Fibroblast of upper back skin (primary cell): ENCODE measurements at places on chromosomes 13 and 19.
A peak's percentile ranks its signal among the peaks of the same experiment; 100 is the strongest.

DNA sequence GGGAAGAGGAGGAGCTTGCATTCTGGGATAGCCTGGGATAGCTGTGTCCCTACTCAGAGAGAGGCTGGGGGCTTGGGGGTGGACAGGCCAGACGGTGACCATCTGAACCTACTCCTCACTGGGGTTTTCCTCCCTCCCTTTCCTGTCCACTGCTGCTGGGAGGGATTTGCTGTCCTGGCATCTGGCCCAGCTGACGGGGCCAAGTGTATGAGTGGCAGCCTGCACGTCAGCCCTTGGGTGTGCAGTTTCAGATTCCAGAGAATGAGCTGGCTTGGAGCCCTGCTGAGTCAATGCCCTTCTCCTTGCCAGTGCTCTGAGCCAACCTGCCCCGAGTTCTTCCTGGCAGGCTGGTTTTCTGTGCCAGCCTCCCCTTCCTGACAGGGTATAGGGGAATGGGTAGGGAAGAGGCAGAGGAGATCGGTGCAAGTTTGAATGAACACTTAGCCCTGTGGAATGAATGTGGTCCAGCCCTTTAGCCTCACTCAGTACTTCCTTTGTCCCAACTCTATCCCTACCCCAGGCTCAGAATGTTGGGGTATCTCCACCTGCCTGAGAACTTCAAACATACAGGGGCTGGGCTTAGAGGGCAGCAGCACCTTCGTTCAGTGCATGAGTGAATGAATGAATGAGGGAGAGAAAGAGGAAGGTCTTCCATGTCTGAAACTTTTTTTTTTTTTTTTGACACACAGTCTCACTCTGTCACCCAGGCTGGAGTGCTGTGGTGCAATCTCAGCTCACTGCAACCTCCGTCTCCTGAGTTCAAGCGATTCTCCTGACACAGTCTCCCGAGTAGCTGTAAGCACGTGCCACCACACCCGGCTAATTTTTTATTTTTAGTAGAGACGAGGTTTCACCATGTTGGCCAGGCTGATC, 1.8 kb upstream of the ANGPTL4 start:
- DNase-seq, result peak; percentile 96

GRCh38 chr13:73129023-73129422, 70.2 kb downstream of the KLF5 start:
- no peak for DNase-seq

DNA sequence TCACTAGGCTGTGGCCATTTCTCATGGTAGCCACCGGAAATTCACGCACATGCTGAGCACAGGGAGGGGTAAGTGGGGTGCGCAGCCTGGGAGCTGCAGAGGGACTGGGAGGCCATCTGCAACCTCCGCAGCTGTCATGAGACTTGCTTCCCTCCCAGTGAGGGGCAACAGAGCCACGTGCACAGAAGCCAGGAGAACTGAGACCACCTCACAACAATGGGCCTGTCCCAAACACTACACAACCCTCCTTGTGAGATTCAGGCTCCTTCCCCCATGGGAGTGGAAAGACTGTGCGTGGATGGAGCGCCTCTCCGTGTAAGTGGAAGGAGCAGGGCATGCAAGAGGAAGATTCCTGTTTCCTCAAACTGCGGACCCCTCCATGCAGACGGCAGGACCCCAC, 8.8 kb downstream of the C3 start:
- no peak for DNase-seq

DNA sequence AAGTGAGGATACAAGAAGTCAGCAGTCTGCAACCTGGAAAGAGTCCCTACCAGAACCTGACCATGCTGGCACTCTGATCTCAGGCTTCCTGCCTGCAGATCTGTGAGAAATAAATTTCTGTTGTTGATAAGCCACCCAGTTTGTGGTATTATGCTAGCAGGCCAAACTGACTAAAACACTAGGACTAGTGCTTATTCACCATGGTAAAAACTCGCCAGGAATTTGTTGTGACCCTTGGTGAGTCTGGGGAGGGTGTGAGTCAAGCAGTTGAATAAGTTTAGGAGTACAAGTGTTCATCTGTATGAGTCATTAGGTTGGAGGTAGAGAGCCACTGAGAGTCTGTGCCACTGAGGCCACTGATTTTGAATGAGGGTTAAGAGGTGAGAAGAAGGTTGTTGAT, 3.6 kb downstream of the ZIK1 start:
- DNase-seq, result peak; percentile 39

GRCh38 chr13:45711951-45712350, 9.8 kb downstream of the CBY2 start:
- DNase-seq, result no peak

DNA sequence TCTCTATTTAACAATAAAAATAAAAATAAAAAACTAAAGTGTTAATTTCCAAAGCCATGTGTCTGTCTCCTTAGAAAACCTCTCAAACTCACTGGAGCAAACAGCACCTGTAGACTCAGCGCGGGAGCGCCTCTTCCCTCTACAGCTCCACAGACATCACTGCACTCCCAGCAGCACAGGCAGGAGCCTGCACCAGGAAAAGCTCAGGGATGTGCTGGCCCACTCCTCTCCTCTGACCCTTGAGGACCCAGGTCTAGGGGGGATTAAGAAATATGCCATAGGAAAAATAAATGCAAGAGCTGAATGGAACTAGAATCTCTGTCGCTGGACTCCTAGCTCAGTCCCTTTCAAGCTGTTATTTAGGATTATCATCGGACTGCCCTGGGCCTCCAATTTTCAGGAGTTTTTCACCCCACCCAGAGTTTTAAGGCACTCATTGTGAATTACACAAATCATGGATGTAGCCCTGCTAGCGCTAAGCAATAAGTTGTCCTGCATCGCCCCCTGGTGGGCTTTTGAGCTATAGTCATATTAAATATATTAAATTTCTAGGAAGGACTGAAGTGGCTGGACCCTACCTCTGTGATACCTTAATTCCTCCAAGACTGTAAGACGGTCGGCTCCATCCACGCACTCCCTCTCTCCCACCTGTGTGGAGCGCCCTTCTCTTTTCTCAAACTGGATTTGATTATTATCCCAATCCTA, 333.9 kb downstream of the UQCRFS1 start:
- DNase-seq, result peak; percentile 72

- DNase-seq, result no peak
These were observed 51.9 kb downstream of the CELF5 start for GRCh38 chr19:3276341-3276799.

- DNase-seq, result no peak
These were observed 451.7 kb downstream of the EFNB2 start for GRCh38 chr13:106083620-106084350.

GRCh38 chr13:98917116-98917515, 60.7 kb downstream of the DOCK9 start:
- no peak for DNase-seq

GRCh38 chr13:73667756-73668155, 466.4 kb downstream of the KLF12 start:
- DNase-seq, result no peak

- DNase-seq, result no peak
These were observed at the start of gene KLK15 for GRCh38 chr19:50833117-50833801. TSS of gene KLK15 (minus strand) at chr19:50833574. CDS start at chr19:50831492, 2,082 bp downstream.

GRCh38 chr19:410243-410781, 1.4 kb upstream of the C2CD4C start:
- no peak for DNase-seq

DNA sequence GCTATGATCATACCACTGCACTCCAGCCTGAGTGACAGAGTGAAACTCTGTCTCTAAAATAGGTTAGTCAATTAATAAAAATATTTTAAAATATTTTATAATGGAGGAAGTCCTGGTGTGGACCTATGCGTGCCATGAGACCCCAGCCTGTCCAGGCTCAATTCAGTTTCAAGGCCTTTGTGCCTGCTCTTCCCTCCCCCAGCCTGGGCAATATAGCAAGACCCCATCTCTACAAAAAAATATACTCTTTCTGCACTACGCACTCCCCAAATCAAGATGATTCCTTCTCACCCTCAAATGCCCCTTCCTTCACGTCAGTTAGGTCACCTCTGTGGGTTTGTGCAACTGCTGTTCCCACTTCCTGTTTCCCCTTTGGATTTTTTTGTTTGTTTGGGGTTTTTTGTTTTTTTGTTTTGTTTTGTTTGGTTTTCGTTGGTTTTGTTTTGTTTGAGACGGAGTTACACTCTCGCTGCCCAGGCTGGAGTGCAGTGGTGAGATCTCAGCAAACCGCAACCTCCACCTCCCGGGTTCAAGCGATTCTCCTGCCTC, 1.4 kb upstream of the HSH2D start:
- DNase-seq, result no peak

- DNase-seq, result no peak
These were observed 61.5 kb upstream of the ZNF536 start for GRCh38 chr19:30310602-30311263.

- no peak for DNase-seq
These were observed 69.2 kb upstream of the TM9SF2 start for GRCh38 chr13:99431927-99432608.

- DNase-seq, result no peak
These were observed 1.0 kb downstream of the HIF3A start for GRCh38 chr19:46297700-46298478.

DNA sequence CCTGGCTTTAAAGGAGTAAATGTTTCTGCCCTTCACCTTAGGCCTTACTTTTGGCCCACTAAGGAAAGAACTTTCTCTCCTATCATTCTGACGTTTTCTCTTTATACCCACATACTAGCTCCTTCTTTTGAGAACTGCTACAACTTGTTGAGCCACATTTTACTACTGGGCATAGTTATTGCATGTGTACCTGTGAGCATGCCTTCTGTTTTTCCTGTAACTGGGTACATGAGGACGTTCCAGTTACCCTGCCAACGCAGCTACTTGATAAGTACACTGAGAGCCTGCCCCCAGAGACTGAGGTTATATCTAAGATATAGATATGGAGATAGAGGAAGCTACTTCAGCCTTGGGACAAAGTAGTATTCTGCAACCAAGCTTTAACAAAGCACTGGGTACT, 3.5 kb downstream of the CCDC169 start:
- DNase-seq, result no peak

GRCh38 chr19:9467161-9467560, 31.3 kb downstream of the ZNF560 start:
- no peak for DNase-seq

GRCh38 chr19:41691268-41691970, 3.3 kb upstream of the CEACAM7 start:
- DNase-seq, result no peak

- peak; percentile 70 for DNase-seq
These were observed 62.9 kb upstream of the OXGR1 start for GRCh38 chr13:97057176-97057575.

- DNase-seq, result no peak
These were observed 36.4 kb downstream of the RCBTB2 start for GRCh38 chr13:48496271-48497161.

- peak; percentile 51 for DNase-seq
These were observed 21.6 kb downstream of the SGCG start for GRCh38 chr13:23202383-23202782.

- DNase-seq, result peak; percentile 91
These were observed at the start of gene PNPLA6 for GRCh38 chr19:7535047-7535997. TSS of gene PNPLA6 (plus strand) at chr19:7535717. CDS start at chr19:7535789, 72 bp downstream.

GRCh38 chr19:33152176-33152575, 20.3 kb downstream of the WDR88 start:
- no peak for DNase-seq

- peak; percentile 50 for DNase-seq
These were observed 228.6 kb downstream of the LMO7 start for GRCh38 chr13:75864718-75865117.

DNA sequence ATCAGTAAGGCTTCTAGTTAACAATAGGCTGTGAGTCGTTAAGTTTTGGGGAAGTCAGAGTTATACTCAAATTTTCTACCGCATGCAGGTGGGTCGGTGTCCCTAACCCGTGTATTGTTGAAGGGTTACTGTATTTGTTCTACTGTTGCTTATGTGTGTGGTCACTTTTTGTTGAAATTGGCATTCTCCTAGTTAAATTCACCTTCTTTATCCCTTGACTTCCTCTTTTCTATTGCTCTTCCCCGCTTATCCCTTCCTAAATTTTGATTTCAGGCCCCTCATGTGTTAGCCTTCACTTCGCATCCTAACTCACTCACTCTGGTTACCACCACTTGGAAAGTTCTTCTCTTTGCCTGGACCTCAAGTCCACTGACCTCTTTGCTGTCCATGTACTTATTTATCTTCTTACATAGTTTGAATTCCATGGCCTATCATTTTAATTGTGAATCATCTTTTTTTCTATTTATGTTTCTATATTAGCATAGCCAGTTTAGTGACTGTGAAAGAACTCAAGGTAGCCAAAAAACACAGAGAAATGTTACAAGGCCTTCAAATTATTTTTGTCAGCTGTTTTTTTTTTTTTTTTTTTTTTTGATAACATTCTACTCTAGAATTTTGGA, 52.9 kb downstream of the NDFIP2 start:
- peak; percentile 26 for DNase-seq

DNA sequence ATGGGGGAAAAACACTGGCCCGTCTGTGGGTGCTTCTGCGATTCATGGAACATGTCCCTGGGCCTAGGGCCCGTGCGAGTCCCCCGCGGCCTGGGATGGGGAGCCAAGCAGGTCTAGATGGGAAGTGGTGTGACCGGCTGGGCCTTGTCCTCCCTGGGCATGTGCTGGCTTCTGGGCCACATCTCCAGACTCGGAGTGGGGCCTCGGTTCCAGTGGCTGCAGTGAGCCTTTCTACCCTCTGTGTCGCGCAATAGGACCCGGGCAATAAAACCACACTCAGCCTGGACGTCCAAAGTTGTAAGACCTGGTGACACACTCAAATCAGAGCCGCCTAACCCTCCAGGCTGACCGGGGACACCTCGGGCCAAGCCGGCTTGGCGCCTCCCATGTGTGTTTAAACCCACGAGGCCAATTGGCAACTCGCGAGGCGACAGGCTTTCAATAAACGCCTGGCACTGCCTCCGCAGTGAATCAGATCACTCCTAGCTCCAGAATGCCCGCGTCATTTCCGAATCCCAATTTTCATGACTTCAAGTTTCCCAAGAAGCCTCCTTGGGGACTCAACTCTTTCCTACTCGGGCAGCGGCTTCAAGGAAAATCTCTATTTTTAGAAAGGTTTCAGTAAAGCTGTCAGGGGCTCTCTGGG, 57.3 kb downstream of the KLF2 start:
- DNase-seq, result peak; percentile 42

DNA sequence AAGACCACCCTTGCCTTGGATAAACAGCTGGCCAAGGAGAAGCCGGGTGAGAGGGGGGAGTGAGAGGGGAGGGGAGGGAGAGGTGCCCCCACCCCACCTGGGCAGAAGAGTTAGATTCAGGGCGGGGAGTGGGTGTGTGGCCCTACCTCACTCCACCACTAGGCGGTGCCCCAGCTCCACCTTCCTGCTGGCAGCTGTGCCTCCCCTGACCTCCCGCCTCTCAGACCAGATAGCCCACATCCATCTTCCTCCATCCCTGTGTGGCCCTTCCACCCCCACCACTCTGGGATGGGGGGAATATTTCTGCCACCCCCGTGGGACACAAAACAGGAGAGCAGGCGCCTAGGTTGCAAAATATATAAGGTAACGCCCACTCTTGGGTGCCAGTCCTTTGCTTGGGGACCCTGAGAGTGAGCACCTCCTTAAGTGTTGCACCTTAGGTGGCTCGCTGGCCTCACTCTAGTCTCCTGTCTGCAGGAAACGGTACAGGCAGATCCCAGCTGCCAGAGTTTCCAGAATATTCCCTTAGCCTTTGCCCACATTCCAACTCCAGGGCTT, 13.8 kb upstream of the EHD2 start:
- peak; percentile 25 for DNase-seq
